ENCODE measurements at places on chromosomes 4 and X.

- H3K36me3 ChIP-seq = no peaks in the 10 kb centered on the region
- no peaks in the 10 kb centered on the region for H3K27me3 ChIP-seq
- H3K27ac ChIP-seq = no peak overlapping the region
- H3K4me3 ChIP-seq = no peak overlapping the region
- DNase-seq = no peak
Measured at GRCh38 chrX:119359618-119360382, 39.3 kb upstream of the SLC25A43 start.

DNA sequence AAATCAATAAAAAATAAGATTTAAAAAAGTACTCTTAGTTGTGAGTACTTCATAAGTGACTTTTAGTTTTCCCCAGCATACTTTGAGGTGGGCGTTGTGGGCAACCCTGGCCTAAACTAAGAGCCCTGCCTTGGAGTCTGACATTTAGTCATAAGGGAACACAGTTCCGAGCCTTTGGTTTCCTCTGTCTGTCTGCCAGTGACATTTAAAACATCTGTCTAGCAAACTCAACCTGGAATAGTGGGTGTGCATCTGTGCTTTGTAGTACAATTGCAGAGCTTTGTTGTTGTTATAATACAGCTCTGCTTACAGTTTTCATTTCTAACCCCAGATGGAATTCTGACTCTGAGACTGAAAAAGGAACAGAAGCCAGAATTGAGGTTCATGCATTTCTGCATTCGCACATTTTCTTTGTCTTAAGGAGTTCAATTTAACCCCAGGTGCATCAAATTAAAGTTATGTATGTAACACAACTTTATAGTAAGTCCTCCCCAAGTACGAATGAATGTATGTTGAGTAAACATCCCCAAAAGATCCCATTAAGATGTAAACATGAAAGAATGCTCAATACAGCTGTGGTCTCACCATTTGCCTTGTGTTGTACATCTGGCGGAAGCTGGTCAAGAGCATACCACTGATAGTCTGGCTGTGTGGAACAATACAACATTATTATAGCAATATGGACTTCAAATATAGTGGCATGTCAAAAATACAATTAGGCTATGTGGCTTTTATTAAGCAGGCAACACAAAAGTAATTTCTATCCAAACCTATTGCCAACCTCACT lies 25.9 kb downstream of the TNIP3 start:
- no peaks in the 10 kb centered on the region for H3K4me1 ChIP-seq
- H3K27me3 ChIP-seq = no peaks in the 10 kb centered on the region
- H3K36me3 ChIP-seq = no peaks in the 10 kb centered on the region
- DNase-seq = no peak
- H3K4me3 ChIP-seq = no peak overlapping the region
- H3K27ac ChIP-seq = no peak overlapping the region

DNA sequence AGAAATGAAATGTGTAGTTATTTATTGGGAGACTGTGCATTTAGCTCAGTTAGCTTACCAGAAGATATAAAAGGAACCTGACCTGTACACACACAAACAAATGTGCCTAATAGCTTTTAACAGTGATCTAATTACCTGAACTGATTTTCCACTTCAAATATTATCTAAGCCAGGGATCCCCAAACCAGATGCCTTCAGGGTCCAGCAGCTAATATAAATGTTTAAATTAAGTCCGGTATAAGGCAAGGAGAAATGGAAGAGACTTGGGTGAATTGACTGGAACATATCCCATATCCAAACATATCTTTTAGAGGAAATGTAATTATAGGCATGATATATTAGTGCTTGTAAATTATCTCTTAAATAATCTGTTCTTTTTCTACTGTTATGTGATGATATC lies 66.7 kb downstream of the CNKSR2 start:
- no peaks in the 10 kb centered on the region for H3K27me3 ChIP-seq
- no peak overlapping the region for H3K27ac ChIP-seq

GRCh38 chrX:36642052-36642451 lies 366.1 kb upstream of the FAM47C start:
- no peak overlapping the region for H3K4me3 ChIP-seq
- H3K27ac ChIP-seq = no peak overlapping the region
- no peaks in the 10 kb centered on the region for H3K4me1 ChIP-seq

- H3K4me1 ChIP-seq = no peaks in the 10 kb centered on the region
- H3K36me3 ChIP-seq = no peaks in the 10 kb centered on the region
- H3K27ac ChIP-seq = no peak overlapping the region
- no peak for DNase-seq
Measured at GRCh38 chr4:81896936-81897335, 425.2 kb upstream of the RASGEF1B start.

- H3K27ac ChIP-seq = no peak overlapping the region
- H3K27me3 ChIP-seq = no peaks in the 10 kb centered on the region
- no peaks in the 10 kb centered on the region for H3K36me3 ChIP-seq
- no peak for DNase-seq
Measured at GRCh38 chrX:9163214-9163709, 129.3 kb upstream of the FAM9B start.

DNA sequence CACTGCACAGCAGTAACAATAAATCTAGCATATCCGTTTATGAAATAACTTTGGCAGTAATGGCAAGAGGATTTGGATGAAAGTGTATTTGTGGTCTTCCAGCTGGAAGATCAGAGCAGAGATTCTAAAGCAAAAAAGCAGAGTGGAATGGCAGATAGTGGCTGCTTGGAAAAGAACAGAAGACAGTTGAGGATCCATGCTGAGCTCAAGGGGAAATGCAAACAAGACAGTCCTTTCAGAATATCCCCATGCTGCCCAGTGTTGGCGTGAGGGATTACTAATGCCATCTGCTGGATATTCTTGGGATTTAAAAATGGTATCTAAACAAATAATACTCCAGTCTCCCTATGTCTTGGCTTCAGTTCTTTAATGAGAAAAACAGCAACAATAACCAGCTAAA lies 629.1 kb upstream of the ATOH1 start:
- H3K27ac ChIP-seq = no peak overlapping the region
- no peak for DNase-seq
- no peaks in the 10 kb centered on the region for H3K4me1 ChIP-seq
- H3K4me3 ChIP-seq = no peak overlapping the region

- no peaks in the 10 kb centered on the region for H3K27me3 ChIP-seq
- no peaks in the 10 kb centered on the region for H3K4me1 ChIP-seq
- H3K4me3 ChIP-seq = no peak overlapping the region
- no peak overlapping the region for H3K27ac ChIP-seq
- no peaks in the 10 kb centered on the region for H3K36me3 ChIP-seq
- DNase-seq = no peak
Measured at GRCh38 chrX:150005027-150005426, 66.7 kb upstream of the EOLA2 start.

GRCh38 chr4:111748157-111748556 lies 397.1 kb upstream of the FAM241A start:
- H3K27me3 ChIP-seq = no peaks in the 10 kb centered on the region
- DNase-seq = no peak
- no peak overlapping the region for H3K4me3 ChIP-seq
- H3K27ac ChIP-seq = no peak overlapping the region

DNA sequence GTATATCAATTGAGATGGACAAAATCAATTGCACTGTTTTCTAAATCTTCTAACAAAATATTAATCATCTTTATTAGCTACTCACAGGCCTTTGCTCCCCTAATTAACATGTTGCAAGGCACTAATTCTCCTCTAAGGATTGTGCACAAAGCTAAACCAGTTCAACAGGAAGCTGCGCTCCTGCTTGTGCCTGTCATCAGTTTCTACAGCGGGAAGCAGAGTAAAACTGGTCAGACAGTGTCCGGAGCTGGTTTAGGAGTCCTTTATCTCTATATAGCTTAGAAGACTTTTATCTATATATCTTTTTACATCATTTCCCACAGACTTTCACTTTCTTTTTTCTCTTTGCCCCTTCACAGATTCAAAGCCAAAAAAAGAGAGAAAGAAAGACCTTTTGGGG lies 79.1 kb downstream of the ELOVL6 start:
- no peaks in the 10 kb centered on the region for H3K4me1 ChIP-seq
- H3K4me3 ChIP-seq = no peak overlapping the region
- DNase-seq = no peak
- no peak overlapping the region for H3K27ac ChIP-seq
- H3K36me3 ChIP-seq = no peaks in the 10 kb centered on the region
- H3K27me3 ChIP-seq = no peaks in the 10 kb centered on the region

DNA sequence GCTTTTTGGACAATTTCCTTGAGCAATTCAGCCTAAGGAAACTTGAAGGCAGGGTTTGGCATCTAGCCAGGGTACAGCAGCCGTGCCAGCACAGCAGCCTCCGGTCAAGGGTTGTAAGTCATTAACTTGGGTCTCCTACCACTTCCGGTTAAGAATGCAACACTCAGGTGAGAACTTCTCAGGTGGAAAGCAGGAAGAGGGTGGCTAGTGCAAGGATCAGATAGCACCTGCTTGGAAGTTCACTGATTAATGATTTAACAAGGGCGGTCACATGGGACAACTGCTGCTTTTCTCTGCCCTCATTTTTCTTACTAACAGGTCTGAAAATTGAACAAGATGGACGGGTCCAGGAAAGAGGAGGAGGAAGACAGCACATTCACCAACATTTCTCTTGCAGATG lies 30.1 kb upstream of the SCOC start:
- no peaks in the 10 kb centered on the region for H3K27me3 ChIP-seq
- no peak for DNase-seq
- H3K36me3 ChIP-seq = no peaks in the 10 kb centered on the region

DNA sequence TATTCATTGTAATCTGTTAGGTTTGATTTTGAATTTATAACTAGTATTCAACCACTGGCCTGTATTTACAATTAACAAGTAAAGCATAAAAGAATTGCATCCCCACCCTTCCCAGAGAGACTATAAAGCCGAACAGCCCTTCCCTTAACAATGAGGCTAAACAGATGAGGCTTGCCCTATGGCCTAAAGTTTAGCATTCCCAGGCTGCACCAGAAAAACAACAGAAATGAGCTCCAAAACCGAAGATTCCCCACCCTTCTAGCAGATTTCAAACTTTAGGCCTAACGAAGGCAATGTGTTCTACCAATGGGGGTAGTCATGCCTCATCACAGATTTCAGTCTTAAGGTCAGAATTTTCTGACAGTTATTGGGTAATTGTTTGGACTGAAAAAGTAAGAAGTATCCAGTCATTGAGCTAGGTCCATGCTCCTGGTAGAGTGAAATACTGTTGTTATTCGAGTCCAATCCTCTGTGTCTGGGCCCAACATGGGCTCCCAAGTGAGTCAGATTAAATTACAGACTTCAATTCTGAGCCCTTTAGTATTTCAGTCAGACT lies 197.6 kb downstream of the ANTXR2 start:
- DNase-seq = no peak
- H3K4me3 ChIP-seq = no peak overlapping the region
- no peaks in the 10 kb centered on the region for H3K36me3 ChIP-seq
- no peaks in the 10 kb centered on the region for H3K4me1 ChIP-seq
- H3K27ac ChIP-seq = peak overlapping the region; percentile 25
- no peaks in the 10 kb centered on the region for H3K27me3 ChIP-seq

GRCh38 chr4:176656108-176656507 lies 136.6 kb downstream of the VEGFC start:
- peaks cover 13% of the 10 kb centered on the region for H3K4me1 ChIP-seq
- H3K4me3 ChIP-seq = no peak overlapping the region
- no peaks in the 10 kb centered on the region for H3K27me3 ChIP-seq
- H3K36me3 ChIP-seq = no peaks in the 10 kb centered on the region
- H3K27ac ChIP-seq = no peak overlapping the region
- no peak for DNase-seq
